Naive thymus-derived CD4-positive, alpha-beta T cell (primary cell): ENCODE measurements at places on chromosomes 16 and 17. TPM values are rescaled to one million over a fixed set of nuclear protein-coding genes. Genes with fewer than 3 reads are reported as not detected.
A peak's percentile ranks its signal among the peaks of the same experiment; 100 is the strongest.

DRC3 gene
- total RNA-seq, result 2.4 TPM

- DNase-seq, result no peak
These were observed 41.1 kb upstream of the KIFC3 start for GRCh38 chr16:57843400-57843799.

DNA sequence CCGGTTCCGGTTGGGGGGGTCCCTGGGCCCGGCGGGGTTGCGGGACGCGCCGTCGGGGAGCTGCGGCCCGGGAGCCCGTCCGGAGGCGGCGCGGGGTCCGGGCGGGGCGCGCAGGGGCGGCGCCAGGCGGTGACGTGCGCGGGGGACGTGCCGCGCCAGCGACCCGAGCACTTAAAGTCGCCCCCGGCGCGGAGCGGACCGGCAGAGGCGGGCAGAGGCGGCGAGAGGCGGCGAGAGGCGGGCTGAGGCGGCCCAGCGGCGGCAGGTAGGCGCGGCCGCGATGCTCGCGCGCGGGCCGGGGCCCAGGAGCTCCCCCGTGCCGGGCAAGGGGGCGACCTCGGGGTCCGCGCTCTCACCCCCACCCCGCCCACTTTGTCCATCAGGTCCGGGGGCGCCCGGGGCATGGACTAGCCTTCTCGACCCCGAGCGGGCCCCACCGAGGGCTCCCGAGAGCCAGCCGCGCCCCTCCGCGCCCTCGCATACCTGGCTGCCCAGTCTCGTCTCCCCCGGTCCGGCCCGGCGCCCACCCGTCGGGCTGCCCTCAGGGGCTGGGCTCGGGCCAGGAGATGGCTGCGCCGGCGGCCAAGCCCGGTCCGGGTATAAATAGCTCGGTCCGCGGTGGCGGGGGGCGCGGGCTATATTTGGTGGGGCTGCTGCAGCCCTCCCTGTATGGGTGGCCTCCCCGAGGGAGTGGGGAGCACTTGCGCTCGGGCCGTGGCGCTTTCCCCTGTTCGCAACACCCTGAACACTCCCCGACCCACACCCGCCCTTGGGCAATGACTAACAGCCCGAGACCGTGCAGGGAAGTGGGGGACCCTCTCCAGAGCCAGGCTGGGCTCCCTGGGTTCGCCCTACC, at the start of gene SLC16A3:
Gene SLC16A3, plus strand, starts transcription at position 201 of the 856 bp plus-strand sequence. CDS start 6,967 bp downstream, outside the sequence.
- DNase-seq, result peak; percentile 49

DNA sequence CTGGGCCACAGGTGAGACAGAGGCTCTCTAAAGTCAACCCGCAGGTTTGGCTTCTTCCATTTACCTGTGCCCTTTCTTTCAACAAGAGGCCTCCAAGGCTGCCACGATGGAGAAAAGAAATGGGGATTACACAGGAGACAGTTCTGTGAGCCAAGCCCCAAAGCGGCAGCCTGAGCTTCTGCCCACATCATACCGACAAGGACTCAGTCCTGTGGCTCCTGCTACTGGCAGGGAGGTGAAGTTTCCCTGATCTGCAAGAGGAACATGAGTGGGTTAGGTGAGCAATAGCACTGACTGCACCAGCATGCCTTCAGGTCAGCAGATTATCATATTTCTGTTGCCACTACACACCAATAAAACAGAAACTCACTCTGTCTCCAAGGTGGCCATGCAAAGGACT, 800.0 kb downstream of the KCNJ18 start:
- DNase-seq, result no peak

NPIPB8 gene
- 3.0 TPM in 1 of 2 replicates, not detected in the other for total RNA-seq

- DNase-seq, result no peak
These were observed 28.1 kb upstream of the MLYCD start for GRCh38 chr16:83870830-83871229.
